ENCODE measurements at places on chromosomes 6 and 20. TPM values are rescaled to one million over a fixed set of nuclear protein-coding genes. Genes with fewer than 3 reads are reported as not detected.

DNA sequence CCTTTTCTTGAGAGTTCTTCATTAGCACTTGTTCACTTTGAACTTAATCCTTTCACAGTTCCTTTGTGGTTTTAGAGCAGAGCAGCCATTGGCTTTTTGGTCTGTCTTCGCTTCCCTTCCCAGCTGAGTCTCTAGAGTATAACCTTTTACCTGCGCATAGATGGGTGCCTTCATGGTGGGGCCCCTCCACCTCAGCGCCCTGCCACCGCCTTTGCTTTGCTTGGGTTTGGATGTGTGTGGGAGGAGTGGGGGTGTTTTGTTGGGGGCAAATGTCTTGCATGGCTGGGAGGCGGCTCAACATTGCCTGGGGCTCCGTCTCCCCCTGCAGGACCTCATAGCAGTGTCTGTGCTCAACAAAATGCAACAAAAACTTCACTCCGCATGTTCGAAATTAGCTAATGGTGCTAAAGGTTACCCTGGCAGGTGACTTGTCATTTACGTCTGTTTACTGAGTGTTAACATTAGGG lies 11.9 kb downstream of the PYGB start:
- H3K4me1 ChIP-seq: no peaks in the 10 kb centered on the region
- no peak for DNase-seq
- H3K36me3 ChIP-seq: peaks cover 27% of the 10 kb centered on the region
- no peak overlapping the region for H3K27ac ChIP-seq
- H3K4me3 ChIP-seq: no peak overlapping the region
- no peaks in the 10 kb centered on the region for H3K27me3 ChIP-seq

Gene RSPH9
- total RNA-seq: not detected

DNA sequence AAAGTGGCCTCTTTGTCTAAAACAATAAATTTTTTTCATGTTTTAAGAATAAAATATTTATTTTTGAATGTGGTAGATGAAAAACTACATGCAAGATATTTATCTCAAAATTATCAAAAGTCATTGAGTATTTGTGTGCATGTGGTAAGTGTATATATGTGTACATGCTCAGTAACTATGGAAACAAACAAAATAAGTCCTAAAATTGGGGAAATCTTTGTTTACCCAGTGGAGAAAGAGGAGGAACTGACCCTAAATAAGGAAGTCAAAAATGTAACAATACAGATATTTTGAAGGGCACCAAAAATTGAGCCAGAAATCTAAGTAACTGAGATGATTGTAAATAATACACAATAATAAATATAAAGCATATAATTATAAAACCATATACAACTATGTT lies 639.2 kb downstream of the MAFB start:
- no peak overlapping the region for H3K27ac ChIP-seq
- no peak overlapping the region for H3K4me3 ChIP-seq
- H3K27me3 ChIP-seq: no peaks in the 10 kb centered on the region
- H3K36me3 ChIP-seq: no peaks in the 10 kb centered on the region

- peaks cover 6% of the 10 kb centered on the region for H3K27me3 ChIP-seq
- no peak for DNase-seq
- no peaks in the 10 kb centered on the region for H3K36me3 ChIP-seq
- peaks cover 11% of the 10 kb centered on the region for H3K4me1 ChIP-seq
- H3K27ac ChIP-seq: no peak overlapping the region
Measured at GRCh38 chr20:57094991-57095390, 171.4 kb downstream of the BMP7 start.

- H3K27me3 ChIP-seq: no peaks in the 10 kb centered on the region
- DNase-seq: no peak
- no peak overlapping the region for H3K4me3 ChIP-seq
- no peak overlapping the region for H3K27ac ChIP-seq
Measured at GRCh38 chr6:83183082-83183828, 9.8 kb downstream of the PGM3 start.

GRCh38 chr20:7933346-7933745 lies 6.9 kb downstream of the HAO1 start:
- H3K36me3 ChIP-seq: no peaks in the 10 kb centered on the region
- no peak overlapping the region for H3K27ac ChIP-seq
- H3K4me3 ChIP-seq: no peak overlapping the region
- H3K4me1 ChIP-seq: no peaks in the 10 kb centered on the region
- DNase-seq: no peak

Gene OPRM1
- total RNA-seq: not detected

DNA sequence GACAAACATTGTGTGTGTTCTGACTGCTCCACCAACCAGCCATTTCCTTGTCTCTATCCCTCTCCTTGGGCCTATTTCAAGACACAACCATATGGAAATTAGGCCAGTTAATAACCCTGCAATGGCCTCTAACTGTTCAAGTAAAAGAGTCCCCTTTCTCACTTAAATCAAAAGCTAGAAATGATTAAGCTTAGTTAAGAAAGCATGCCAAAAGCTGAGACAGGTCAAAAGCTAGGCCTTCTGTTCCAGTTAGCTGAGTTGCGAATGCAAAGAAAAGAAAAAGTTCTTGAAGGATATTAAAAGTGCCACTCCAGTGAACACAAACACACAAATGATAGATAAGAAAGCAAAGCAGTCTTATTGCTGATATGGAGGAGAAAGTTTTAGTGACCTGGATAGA lies 22.5 kb downstream of the SERINC1 start:
- H3K36me3 ChIP-seq: peaks cover 42% of the 10 kb centered on the region
- H3K27ac ChIP-seq: peak overlapping the region; percentile 5
- H3K27me3 ChIP-seq: no peaks in the 10 kb centered on the region
- peaks cover 29% of the 10 kb centered on the region for H3K4me1 ChIP-seq
- H3K4me3 ChIP-seq: no peak overlapping the region

Gene IMPG1
- not detected for total RNA-seq

Gene RAMACL
- 0.31 TPM for total RNA-seq

DNA sequence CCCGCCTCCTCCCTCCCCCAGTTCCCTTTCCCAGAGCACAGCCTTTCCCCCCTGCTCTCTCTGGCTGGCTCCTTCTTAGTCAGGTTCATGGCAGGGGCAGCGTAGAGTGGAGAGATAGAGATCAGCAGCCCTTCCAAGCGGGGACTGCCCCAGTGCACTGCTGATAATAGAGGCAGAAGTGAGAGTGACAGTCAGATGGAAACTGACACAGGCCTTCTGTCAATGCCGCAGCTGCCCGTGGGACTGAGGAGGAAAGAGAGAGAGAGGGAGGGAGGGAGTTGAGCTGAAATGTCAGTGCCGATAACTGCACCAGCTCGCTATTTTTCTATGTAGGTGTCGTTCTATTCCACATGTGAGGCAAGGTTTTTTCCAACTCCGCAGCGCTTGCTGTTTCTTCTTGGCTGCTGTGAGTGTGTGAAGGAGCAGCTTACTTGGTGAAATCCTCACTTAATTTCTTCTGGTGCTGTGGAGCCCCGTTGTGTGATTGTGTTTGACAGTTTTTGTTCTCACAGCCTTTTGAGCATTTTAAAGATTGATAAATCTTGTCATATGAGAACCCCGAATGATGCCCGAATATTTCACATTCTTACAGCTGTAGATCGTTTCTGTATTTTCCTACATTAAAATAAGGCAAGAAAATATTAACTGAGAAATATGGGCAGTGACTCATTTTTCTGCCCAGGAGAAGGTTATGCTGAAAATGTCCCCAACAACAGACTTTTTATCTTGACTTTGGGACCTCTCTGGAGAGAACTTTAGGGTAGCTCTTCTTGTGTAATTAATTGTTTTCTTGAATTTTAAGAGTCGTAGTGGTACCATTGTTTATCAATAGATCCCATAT lies 386.4 kb upstream of the MMS22L start:
- no peak overlapping the region for H3K4me3 ChIP-seq
- no peaks in the 10 kb centered on the region for H3K36me3 ChIP-seq
- DNase-seq: peak; percentile 51
- H3K27ac ChIP-seq: no peak overlapping the region

DNA sequence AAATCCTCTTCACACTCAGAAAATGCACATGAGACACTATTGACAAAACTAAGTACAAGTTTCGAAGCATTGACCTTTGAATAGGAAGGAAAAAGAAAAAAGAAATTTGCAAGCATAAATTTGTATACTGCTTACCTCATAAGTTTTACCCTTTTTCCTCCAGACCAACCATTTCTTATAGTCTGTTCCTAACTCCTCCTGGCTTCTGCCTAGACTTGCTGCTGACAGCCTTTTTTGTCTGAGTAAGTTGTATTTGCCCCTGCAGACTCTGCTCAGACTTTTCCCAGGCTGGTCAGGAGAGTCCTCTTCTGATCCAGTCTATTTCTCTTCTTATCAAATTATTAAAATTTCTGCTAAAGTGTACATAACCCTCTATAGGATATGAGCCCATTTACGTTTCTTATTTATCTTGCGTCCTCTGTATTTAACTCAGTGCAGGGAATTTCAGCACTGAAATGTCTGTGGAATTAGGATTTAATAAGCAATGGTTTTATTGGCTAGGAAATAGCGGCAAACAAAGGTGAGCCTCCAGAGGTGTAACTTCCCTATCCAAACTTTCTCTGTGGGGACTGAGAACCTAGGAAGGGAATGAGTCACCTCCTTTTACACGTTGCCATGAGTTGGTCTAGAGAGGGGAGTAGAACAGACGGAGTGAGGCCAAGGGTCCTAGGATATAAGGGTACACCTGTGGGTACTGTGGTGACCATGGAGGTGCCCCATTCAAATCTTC lies 207.1 kb upstream of the MARCKS start:
- H3K27me3 ChIP-seq: peaks cover 4% of the 10 kb centered on the region
- DNase-seq: no peak
- H3K36me3 ChIP-seq: no peaks in the 10 kb centered on the region
- no peaks in the 10 kb centered on the region for H3K4me1 ChIP-seq

DNA sequence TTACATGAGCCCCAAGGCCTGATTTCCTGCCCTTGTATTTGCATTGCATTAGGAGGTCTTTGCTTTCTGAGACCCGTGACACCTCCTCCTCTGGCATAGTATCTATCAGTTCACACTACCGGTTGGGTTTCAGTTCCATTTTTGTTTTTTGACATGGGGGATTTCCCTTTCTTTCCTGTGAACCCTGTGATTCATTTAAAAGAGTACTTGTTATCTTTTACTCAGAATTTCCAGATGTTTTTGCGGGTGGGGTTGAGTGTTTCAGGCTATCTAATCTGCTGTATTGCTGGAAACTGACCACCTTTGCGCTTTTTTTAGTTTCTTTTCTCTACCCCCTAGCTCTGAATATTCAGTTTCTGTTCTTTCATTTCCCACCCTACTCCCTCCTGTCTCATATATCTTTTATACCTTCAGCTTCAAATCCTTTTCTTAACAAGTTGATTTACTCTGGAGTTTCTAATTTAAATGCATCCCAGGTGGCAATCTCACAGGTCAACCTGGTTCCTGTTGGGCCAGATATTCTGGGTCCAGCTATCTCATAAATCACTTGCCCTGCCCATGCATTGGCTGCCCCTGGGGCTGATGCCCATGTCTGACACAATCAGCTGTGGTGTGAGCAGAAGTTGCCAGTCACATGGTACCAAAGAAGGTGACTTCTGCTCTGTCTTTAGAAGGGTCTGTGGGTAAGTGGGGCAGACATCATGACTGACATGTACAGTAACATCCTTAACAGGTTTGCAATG lies 14.3 kb upstream of the NCOA3 start:
- no peaks in the 10 kb centered on the region for H3K27me3 ChIP-seq
- H3K27ac ChIP-seq: peak overlapping the region; percentile 97
- H3K36me3 ChIP-seq: no peaks in the 10 kb centered on the region

DNA sequence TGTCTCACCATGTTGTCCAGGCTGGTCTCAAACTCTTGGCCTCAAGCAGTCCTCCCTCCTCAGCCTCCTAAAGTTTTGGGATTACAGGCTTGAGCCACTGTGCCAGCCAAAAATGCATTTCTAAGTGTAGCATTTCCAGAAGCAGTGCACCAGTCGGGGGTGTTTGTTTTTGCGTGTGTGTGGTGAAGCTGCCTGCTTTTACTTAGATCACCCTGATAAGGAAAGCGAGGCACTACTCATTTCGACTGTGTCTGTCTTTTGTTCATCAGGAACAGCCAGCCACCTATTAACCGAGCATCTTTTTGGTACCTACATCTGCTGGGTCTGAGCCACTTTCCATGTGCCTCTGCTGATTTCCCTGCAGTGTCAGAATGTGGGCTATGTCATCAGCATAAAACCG lies 18.7 kb downstream of the SIRT5 start:
- H3K27ac ChIP-seq: no peak overlapping the region
- H3K36me3 ChIP-seq: peaks cover 20% of the 10 kb centered on the region
- DNase-seq: no peak
- no peaks in the 10 kb centered on the region for H3K27me3 ChIP-seq

DNA sequence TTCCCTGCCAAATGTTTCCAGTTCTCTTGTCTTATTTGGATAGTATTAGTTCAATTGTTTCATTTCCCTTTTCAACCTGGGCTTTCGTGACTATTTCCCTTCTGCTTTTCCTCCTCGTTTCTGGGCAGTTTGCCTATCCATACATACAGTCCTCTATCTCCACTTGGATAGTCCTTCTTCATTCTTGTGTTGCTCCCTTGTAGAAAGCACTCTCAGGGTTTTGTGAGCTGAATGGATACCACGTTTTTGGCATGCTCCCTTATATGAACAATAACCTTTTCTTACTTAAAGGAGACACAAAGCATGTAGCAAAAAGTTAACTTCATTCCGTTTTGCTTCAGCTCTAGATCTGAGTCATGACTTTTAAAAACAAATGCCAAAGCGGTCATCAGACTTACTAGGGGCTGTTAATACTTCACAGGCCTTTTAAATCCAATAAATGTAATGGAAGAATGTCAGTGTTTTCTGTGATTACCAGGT lies 16.6 kb downstream of the CRYBG1 start:
- H3K27ac ChIP-seq: no peak overlapping the region
- no peak overlapping the region for H3K4me3 ChIP-seq
- no peak for DNase-seq
- peaks cover 11% of the 10 kb centered on the region for H3K4me1 ChIP-seq

DNA sequence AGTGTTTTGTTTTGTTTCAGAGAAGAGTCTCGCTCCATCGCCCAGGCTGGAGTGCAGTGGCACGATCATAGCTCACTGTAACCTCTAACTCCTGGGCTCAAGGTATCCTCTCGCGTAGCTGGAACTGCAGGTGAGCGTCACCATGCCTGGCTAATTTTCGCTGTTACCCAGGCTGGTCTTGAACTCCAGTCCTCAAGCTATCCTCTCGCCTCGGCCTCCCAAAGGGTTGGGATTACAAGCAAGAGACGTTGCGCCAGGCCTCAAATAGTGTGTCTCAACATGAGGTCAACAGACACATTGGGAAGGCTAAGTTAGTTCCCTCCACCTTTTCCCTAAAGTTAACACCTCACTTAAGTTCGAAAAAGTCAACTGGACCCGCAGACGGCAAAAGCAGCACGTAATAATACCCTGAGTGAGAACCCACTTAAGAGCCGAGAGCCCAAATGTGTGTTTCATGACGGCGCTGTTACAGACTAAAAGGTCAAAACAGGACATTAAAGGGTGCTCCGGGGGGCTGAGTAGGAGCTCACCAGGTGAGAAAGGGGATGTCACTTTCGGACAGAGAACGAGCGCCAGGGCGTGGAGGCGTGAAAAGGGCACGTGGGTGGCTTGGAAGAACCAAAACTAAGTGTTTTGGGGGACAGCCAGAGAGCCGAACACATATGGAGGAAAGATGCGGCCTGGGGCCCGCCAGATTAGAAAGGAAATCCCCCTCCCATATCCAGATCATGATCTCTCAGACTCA lies 499 bp downstream of the TTI1 start:
- H3K27ac ChIP-seq: peak overlapping the region; percentile 98
- H3K4me1 ChIP-seq: peaks cover 70% of the 10 kb centered on the region
- peak overlapping the region; percentile 91 for H3K4me3 ChIP-seq
- H3K36me3 ChIP-seq: peaks cover 32% of the 10 kb centered on the region
- no peaks in the 10 kb centered on the region for H3K27me3 ChIP-seq
- no peak for DNase-seq

GRCh38 chr6:166005401-166005943 lies 162.2 kb downstream of the TBXT start:
- DNase-seq: no peak
- H3K36me3 ChIP-seq: no peaks in the 10 kb centered on the region
- H3K4me3 ChIP-seq: no peak overlapping the region
